ENCODE measurements at places on chromosomes 3 and 15. TPM values are rescaled to one million over a fixed set of nuclear protein-coding genes. Genes with fewer than 3 reads are reported as not detected.

The FOXB1 gene
- 0.60 TPM for total RNA-seq

The LDHAL6B gene
- total RNA-seq = not detected

The TMEM45A gene
- total RNA-seq = 9.6 TPM

The CLDN1 gene
- total RNA-seq = 9.7 TPM

The ANKUB1 gene
- total RNA-seq = not detected

The RAB27A gene
- 14.5 TPM for total RNA-seq

The SLC24A5 gene
- 1.3 TPM for total RNA-seq

The PLCH1 gene
- 7.6 TPM for total RNA-seq

The CYP19A1 gene
- total RNA-seq = 0.95 TPM

The ARIH2 gene
- 84.4 TPM for total RNA-seq

The SERPINI2 gene
- total RNA-seq = 0.70 TPM

The STRC gene
- 0.77 TPM for total RNA-seq

The TMEM207 gene
- not detected for total RNA-seq

The EXD1 gene
- total RNA-seq = not detected

The NR2F2 gene
- total RNA-seq = 270 TPM

The POLQ gene
- 12.2 TPM for total RNA-seq

The FILIP1L gene
- total RNA-seq = 30.6 TPM

The CHL1 gene
- 0.59 TPM for total RNA-seq

The KBTBD13 gene
- total RNA-seq = not detected

The GASK1A gene
- total RNA-seq = 0.36 TPM

The MUC20 gene
- total RNA-seq = 19.7 TPM

The SLC15A2 gene
- 3.4 TPM for total RNA-seq

The DUOXA2 gene
- total RNA-seq = 0.17 TPM

The GJD2 gene
- 0.89 TPM for total RNA-seq

The EPHB1 gene
- total RNA-seq = 9.1 TPM

The SLC6A1 gene
- 0.43 TPM for total RNA-seq

The CBLB gene
- total RNA-seq = 57.0 TPM

The KLHL24 gene
- 86.4 TPM for total RNA-seq

The MOBP gene
- total RNA-seq = not detected

The PAK6 gene
- 7.8 TPM for total RNA-seq

The RTF1 gene
- 54.4 TPM for total RNA-seq

The GOLGA8J gene
- not detected for total RNA-seq

The FGD5 gene
- 15.3 TPM for total RNA-seq

The FAM174B gene
- total RNA-seq = 41.4 TPM

The SLC9C1 gene
- total RNA-seq = 0.48 TPM

The P3H2 gene
- total RNA-seq = 23.5 TPM

The TNNC1 gene
- 16.6 TPM for total RNA-seq

The TTLL13 gene
- 0.58 TPM for total RNA-seq

The C3orf22 gene
- not detected for total RNA-seq

The MKRN2 gene
- total RNA-seq = 28.6 TPM

The CD80 gene
- total RNA-seq = 0.10 TPM

The PRKCD gene
- total RNA-seq = 37.4 TPM

The SLCO2A1 gene
- total RNA-seq = 3.4 TPM

The MAP6D1 gene
- 3.2 TPM for total RNA-seq

The DNAH12 gene
- total RNA-seq = 0.29 TPM

The SLC38A3 gene
- total RNA-seq = 11.0 TPM

The TM4SF1 gene
- 39.4 TPM for total RNA-seq

The PYGO1 gene
- total RNA-seq = 29.0 TPM

The STT3B gene
- total RNA-seq = 180 TPM

The TRIM42 gene
- not detected for total RNA-seq

The SPINK8 gene
- total RNA-seq = not detected

The ERC2 gene
- 6.1 TPM for total RNA-seq

The CCDC80 gene
- total RNA-seq = 174 TPM

The ARHGEF26 gene
- total RNA-seq = 7.8 TPM

The PLA2G4B gene
- 19.9 TPM for total RNA-seq

The PLSCR1 gene
- 51.5 TPM for total RNA-seq

The CPEB1 gene
- total RNA-seq = 1.6 TPM
